ENCODE measurements at places on chromosomes 16 and 17. TPM values are rescaled to one million over a fixed set of nuclear protein-coding genes. Genes with fewer than 3 reads are reported as not detected.

CCL1 gene
- total RNA-seq: not detected

UNC45B gene
- not detected for total RNA-seq

AMZ2 gene
- 119 TPM for total RNA-seq

ABCA6 gene
- total RNA-seq: 23.1 TPM

MYH8 gene
- not detected for total RNA-seq

METRN gene
- total RNA-seq: 37.5 TPM

FBXW10B gene
- 0.50 TPM for total RNA-seq

BAHCC1 gene
- total RNA-seq: 3.9 TPM

CAMKK1 gene
- total RNA-seq: 2.5 TPM

ERAL1 gene
- total RNA-seq: 20.8 TPM

NECAB2 gene
- total RNA-seq: under 0.01 TPM

SP6 gene
- total RNA-seq: not detected

TAC4 gene
- not detected for total RNA-seq

IL17C gene
- not detected for total RNA-seq

ACAP1 gene
- 2.1 TPM for total RNA-seq

C16orf89 gene
- total RNA-seq: 5.9 TPM

EFNB3 gene
- total RNA-seq: 0.26 TPM

CNGB1 gene
- total RNA-seq: not detected

ZNF469 gene
- 1.3 TPM for total RNA-seq

SLC47A1 gene
- total RNA-seq: 0.26 TPM

NGFR gene
- under 0.01 TPM for total RNA-seq

CLEC18B gene
- 0.77 TPM for total RNA-seq

RAB11FIP4 gene
- 0.66 TPM for total RNA-seq

PRKCB gene
- under 0.01 TPM for total RNA-seq

ATP2C2 gene
- not detected for total RNA-seq

LDHD gene
- total RNA-seq: 4.5 TPM

HOXB7 gene
- total RNA-seq: 6.4 TPM

AOC3 gene
- 0.26 TPM for total RNA-seq

CLEC18C gene
- under 0.01 TPM for total RNA-seq

KPNB1 gene
- total RNA-seq: 267 TPM

SLC5A11 gene
- total RNA-seq: under 0.01 TPM

MYBBP1A gene
- total RNA-seq: 35.2 TPM

CA7 gene
- total RNA-seq: not detected

RDM1 gene
- total RNA-seq: under 0.01 TPM

FLCN gene
- total RNA-seq: 66.5 TPM

NPW gene
- 0.99 TPM for total RNA-seq

CORO6 gene
- total RNA-seq: 19.3 TPM

DOC2B gene
- total RNA-seq: not detected

TRAF4 gene
- 32.6 TPM for total RNA-seq

OSGIN1 gene
- total RNA-seq: 6.6 TPM

ITGA2B gene
- 0.26 TPM for total RNA-seq

WFIKKN2 gene
- total RNA-seq: under 0.01 TPM

KRT13 gene
- not detected for total RNA-seq

CACNA1H gene
- total RNA-seq: 0.26 TPM

TPSAB1 gene
- not detected for total RNA-seq

CA4 gene
- not detected for total RNA-seq

PRSS33 gene
- not detected for total RNA-seq

ELMO3 gene
- total RNA-seq: 0.26 TPM

RBFOX1 gene
- not detected for total RNA-seq

CSH2 gene
- not detected for total RNA-seq

CACNG5 gene
- total RNA-seq: not detected

WWP2 gene
- 16.3 TPM for total RNA-seq

JPH3 gene
- not detected for total RNA-seq

ALOX12 gene
- total RNA-seq: 0.26 TPM

MATCAP1 gene
- 28.4 TPM for total RNA-seq

GNGT2 gene
- not detected for total RNA-seq

NME3 gene
- 69.7 TPM for total RNA-seq

C16orf74 gene
- 5.4 TPM for total RNA-seq

AURKB gene
- total RNA-seq: 8.4 TPM

All from fibroblast of lung (primary cell).